ENCODE measurements at places on chromosomes 3 and 15. TPM values are rescaled to one million over a fixed set of nuclear protein-coding genes. Genes with fewer than 3 reads are reported as not detected.

Gene FAH
- total RNA-seq: 58.2 TPM

Gene IL5RA
- total RNA-seq: not detected

Gene SCN11A
- total RNA-seq: 0.07 TPM

Gene PCOLCE2
- total RNA-seq: not detected

Gene TICRR
- 15.4 TPM for total RNA-seq

Gene AGBL1
- not detected for total RNA-seq
